ENCODE measurements at places on chromosomes 2 and 18.

- H3K4me1 ChIP-seq = no peaks in the 10 kb centered on the region
- H3K4me3 ChIP-seq = no peak overlapping the region
- H3K36me3 ChIP-seq = no peaks in the 10 kb centered on the region
Observed at GRCh38 chr2:34254272-34254878, 655.3 kb upstream of the FAM98A start.

- no peak for DNase-seq
- no peak overlapping the region for H3K4me3 ChIP-seq
- H3K27me3 ChIP-seq = no peaks in the 10 kb centered on the region
- H3K27ac ChIP-seq = no peak overlapping the region
Observed at GRCh38 chr2:6724605-6725140, 141.0 kb downstream of the CMPK2 start.

DNA sequence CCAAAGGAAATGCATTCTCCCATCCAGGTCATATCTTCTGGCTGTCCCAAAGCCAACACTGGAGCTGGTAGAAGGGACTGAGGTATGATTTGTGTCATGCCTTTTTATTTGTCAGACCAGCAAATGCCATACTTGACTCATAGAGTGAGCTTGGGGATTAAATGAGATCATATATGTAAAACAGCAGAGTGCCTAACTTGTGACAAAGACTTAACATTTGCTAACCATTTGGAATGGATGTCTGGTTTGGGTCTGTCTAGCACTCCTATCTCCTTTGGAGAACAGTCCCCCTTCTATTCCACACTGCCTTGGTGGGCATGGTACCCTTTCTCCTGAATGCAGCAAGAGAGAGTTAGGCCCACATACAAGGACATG lies 128.5 kb upstream of the LGALSL start:
- no peak for DNase-seq
- H3K36me3 ChIP-seq = no peaks in the 10 kb centered on the region
- H3K4me3 ChIP-seq = no peak overlapping the region
- peaks cover 7% of the 10 kb centered on the region for H3K4me1 ChIP-seq
- H3K27ac ChIP-seq = no peak overlapping the region

DNA sequence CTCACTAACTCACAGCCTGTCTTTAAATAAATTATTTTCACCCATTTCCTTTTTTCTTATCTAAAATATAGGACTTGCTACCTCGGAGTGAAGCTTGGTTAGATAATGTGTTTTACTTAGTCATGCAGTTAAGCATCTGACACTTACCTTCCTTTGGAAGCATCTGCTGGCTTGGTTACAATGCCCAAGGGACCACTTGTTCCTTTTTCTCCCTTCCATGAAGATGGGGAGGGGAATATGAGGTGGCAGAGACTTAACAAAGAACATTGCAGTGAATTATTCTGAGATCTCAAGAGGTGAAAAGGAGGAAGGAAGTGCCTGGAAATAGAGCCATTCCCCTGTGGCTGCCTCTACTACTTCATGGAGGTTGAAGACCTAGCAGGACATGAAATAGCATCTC lies 145.4 kb upstream of the FOSL2 start:
- H3K4me1 ChIP-seq = peaks cover 11% of the 10 kb centered on the region
- no peak overlapping the region for H3K27ac ChIP-seq

DNA sequence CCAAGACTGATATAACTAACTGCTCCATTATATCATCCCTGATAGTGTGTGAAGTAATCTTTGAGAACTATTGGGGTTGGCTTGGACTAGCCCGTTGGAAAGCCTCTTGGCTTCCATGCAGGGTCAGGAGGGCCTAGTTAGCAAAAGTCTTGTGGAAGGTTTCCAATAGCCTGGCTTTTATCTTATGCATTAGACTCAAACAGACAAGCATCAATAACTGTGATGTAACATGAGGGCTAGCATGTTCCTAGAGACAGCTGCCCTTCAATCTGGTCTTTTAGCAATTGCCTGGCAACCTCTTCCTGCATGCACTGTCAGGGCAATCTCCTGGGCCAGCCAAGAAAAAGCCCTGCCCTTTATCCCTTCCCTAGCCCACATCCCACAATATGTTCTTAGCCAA lies 18.2 kb downstream of the SLC8A1 start:
- DNase-seq = no peak
- H3K27me3 ChIP-seq = no peaks in the 10 kb centered on the region
- no peak overlapping the region for H3K27ac ChIP-seq
- H3K36me3 ChIP-seq = no peaks in the 10 kb centered on the region

DNA sequence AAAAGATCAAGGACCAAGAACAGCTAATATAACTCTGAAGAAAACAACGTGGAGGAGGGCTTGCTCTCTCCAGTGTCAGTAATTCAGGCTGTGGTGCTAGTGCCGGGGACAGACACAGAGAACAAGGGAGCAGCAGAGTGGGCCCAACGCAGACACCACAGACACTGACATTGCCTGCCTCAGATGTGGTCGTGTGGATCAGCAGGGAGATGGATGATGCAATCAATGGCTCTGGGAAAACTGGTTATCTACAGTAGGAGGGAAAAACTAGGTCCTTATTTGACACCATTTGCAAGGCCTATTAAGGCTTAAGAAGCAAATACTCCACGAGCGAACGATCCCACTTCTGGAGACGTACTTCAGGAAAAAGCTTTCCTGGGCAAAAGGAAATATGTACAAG lies 36.1 kb downstream of the HDLBP start:
- H3K4me3 ChIP-seq = no peak overlapping the region
- no peak overlapping the region for H3K27ac ChIP-seq
- H3K36me3 ChIP-seq = no peaks in the 10 kb centered on the region
- no peaks in the 10 kb centered on the region for H3K27me3 ChIP-seq
- DNase-seq = no peak

DNA sequence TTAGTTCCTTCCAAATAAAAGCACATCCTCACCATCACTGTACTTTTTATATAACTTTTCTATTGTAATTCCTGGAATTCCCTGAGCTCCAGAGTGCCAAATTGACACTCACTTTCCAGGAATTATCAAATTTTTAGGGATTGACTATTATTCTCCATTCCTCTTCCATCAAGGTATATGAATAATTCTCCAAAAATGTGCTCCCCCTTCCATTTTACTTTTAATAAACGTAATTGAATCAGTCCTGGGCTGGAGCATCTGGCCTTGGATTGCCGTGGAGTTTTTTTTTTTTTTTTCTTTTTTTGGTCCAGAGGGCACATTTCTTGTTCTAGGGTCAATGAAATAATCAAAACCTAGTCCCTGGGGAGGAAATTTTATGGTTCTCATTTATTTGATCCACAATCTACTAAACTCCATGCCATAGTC lies 304.3 kb downstream of the CDCA7 start:
- peaks cover 23% of the 10 kb centered on the region for H3K4me1 ChIP-seq
- H3K4me3 ChIP-seq = no peak overlapping the region
- no peaks in the 10 kb centered on the region for H3K27me3 ChIP-seq
- H3K27ac ChIP-seq = peak overlapping the region; percentile 85
- peak; percentile 76 for DNase-seq
- H3K36me3 ChIP-seq = no peaks in the 10 kb centered on the region

GRCh38 chr2:99926986-99927385 lies 215.4 kb downstream of the AFF3 start:
- H3K27ac ChIP-seq = no peak overlapping the region
- no peaks in the 10 kb centered on the region for H3K27me3 ChIP-seq
- peak; percentile 42 for DNase-seq
- no peak overlapping the region for H3K4me3 ChIP-seq
- peaks cover 4% of the 10 kb centered on the region for H3K4me1 ChIP-seq
- no peaks in the 10 kb centered on the region for H3K36me3 ChIP-seq
